Stimulated activated CD4-positive, alpha-beta T cell treated with anti-CD3 and anti-CD28 coated beads, Interleukin-12 subunit alpha, Interleukin-12 subunit beta, amount 100 ng/mL, for 24 hours (primary cell): ENCODE measurements at places on chromosomes 1 and 21.

- DNase-seq: no peak
Observed at GRCh38 chr1:101592845-101593244, 356.0 kb downstream of the S1PR1 start.

- no peak for DNase-seq
Observed at GRCh38 chr1:27528818-27529703, 39.1 kb upstream of the WASF2 start.

DNA sequence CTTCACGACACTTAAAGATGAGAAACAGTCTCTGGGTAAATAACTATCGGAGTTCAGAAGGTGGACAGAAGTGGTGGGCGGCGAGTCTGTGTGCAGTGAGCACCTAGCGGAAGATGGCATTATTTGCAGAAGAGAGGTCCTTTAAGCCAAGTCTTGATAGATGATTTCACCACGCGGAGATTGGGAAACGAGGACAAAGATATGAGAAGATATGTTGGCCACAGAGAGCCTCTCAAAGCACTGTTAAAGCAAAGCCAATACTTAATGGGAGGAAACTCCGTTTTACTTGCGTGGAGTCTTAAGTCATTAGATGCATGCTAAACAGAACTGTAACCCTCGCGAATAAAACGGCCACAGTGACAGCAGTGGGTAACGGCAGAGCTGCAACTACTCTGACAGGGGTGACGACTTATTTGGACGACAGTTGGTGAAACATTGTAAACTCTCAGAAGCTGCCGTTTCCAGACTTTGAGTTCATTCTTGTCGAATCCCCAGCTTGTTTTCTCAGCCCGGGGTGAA lies 577 bp upstream of the CEP350 start:
- no peak for DNase-seq

GRCh38 chr1:198416296-198416695 lies 124.2 kb downstream of the ATP6V1G3 start:
- DNase-seq: no peak

DNA sequence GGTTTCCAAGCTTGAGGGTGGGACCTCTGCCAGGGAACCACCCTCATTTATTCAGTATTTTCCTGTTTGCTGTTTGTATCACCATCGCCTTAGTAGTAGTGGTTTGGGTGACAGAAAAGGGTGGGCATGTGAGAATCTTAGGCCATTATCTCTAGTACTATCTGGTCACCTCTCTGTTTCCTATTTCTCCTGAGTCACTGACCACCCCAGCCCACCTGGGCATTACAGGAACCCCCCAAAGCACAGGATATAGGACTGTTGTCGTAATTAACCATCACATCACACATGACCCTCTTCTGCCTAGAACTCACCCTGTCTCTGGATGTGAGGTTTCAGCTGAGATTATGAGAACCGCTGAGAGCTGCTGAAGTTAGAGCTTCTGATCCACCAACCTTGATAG lies 60.4 kb downstream of the IL23R start:
- DNase-seq: no peak

- DNase-seq: no peak
Observed at GRCh38 chr1:68644504-68644903, 147.6 kb upstream of the DEPDC1 start.

- DNase-seq: no peak
Observed at GRCh38 chr1:188433425-188433824, 1604.7 kb downstream of the PLA2G4A start.

DNA sequence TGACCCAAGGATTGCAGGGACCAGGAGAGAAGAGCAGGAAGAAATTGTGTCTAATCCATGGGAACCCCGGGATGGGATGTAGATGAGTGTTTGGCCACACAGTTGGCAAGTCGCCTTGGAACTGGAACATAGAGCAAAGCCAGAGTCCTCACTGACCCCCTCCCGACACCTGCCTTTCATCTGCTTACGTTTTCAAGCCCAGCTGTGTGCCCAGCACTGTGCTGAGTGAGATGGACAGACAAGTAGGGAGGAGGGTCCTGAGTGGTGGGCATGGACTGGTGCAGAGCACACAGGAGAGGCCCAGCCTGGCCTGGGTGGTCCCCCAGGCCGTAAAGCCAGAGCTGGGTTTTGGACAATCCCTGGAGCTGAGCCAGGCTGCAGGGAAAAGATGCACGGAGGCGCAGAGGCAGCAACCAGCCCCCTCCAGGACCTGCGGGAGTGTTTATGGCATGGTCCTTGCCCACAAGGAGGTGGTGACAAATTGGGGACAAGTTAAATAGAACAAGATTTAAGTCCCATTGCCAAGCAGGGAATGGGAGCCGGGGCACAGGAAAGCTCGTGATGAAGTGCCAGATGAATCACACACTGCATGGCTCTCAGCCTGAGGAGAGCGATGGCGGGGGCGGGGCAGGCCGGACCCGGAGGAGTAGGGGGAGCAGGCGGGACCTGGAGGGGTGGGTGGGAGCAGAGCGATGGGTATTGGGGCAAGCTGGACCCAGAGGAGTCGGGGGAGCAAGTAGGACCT lies 157.8 kb upstream of the VAMP3 start:
- no peak for DNase-seq

- no peak for DNase-seq
Observed at GRCh38 chr1:15963968-15964648, 11.8 kb downstream of the ZBTB17 start.

DNA sequence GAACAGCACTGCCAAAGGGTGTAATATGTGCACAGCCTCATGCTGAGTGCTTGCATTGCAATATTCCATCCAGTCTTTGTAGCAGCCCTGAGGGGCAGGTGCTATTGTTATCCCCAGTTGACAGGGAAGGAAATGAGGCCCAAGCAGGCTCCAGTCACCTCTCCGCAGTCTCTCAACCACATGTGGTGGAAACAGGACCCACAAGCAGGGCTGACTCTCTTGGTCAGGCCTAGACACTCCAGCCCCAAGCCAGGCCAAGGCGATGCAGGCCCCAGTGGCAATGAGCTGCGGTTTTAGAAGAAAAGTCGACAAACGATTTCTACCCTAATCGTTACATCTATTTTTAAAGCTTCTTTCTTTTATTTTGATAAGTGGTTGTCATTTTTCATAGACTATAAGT lies 52.6 kb upstream of the GADD45A start:
- DNase-seq: no peak

DNA sequence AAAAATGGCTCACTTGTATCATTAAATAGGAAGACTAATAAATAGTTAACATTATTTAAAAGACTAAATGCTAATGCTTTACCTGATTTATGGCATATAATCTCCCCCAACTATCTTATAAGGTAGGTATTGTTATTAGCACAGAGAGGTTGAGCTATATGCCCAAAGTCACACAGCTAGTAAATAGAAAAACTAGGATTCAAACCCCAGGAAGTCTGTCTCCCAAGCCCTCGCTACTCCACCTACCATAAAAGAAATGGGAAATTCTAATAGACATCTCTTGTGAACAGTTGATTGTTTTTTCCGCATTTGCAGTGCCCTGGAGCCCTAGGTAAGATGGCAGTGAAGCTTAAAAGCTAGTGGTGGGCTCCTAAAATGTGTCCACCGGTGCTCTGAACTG lies 65.2 kb upstream of the SOD1 start:
- no peak for DNase-seq

DNA sequence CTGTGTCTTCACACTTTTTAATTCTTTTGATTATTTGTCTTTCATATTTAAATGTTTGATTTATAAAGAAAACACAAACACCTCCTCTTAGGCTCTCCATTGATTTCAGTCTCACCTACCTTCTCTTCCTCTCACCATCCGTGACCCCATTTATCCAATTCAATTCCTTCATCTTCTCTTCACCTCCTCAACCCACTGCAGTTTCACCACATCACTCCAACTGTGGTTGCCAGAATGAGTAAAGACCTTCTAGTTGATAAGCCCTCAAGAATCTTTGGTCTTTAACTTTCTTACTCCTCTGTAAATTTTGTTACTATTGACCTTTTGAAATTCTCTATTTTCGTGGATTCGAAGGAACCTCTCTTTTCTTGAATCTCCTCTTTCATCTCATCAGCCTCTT lies 260.7 kb downstream of the CHRM3 start:
- no peak for DNase-seq

DNA sequence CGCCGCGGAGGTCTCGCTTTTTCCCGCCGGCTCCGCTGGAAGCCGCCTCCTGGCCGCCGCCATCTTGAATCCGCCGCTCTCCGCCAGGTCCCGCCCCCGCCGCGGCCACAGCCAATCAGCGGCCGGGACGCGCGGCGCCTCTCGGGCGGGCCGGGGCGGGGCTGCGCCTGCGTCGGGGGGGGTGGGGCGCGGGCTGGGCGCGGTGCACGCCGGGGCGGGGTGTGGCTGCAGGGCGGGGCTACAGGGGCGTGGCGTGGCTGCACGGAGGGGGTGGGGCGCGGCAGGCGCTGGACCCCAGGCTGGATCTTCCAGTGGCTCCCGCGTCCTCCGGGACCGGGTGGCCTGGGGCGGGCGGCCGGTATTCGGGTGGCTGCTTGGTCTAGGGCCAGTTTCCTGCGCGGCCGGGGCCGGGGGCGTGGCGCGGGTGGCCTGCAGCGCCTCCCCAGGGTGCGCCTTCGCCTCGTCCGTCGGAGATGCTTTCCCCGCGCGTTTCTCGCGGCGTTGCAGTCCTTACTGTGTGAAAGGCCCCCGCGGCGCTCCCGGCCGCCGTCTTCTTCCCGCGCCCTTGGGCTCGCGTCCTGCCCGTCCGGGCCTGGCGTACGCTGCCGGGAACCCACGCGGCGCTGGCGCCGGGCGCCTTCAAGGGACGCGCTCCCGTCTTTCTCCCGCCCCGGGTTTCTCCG lies 575 bp downstream of the PCNT start:
- peak; percentile 72 for DNase-seq
